ENCODE measurements at places on chromosomes 13 and 19.

- no peak for DNase-seq
Measured at GRCh38 chr19:23420824-23421223, 25.6 kb upstream of the ZNF91 start.

DNA sequence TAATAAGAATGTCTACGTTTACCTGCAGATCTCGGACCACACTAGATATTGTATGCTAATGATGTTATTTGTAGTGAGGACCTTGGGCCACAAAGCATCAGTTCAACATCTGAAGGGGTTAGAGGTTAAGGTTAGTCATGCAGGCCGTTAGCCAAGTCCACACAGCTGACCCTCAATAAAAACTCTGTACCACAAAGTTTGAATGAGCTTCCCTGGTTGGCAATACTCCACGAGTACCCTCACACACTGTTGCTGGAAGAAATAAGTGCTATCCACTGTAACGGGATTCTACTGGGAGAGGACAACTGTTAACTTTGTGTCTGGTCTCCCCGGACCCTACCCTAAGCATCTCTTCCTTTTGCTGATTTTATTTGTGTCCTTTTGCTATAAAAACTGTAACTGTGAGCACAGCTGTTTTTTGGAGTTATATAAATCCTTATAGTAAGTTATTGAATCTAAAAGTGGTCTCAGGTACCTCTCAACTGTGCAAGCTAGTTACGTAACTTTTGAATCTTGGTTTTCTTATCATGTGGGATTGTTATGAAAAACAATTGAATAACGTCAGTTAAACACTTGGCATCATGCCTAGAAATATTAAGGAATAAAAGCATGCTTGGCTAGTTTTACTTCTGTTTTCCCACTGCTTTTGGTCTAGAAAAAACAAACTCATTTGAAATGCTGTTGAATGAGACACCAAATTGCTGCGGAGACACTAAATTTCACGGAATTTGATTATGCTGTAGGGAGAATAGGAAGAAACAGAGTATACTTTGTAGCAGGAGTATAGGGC lies 181.5 kb downstream of the DNAJC3 start:
- DNase-seq: no peak

DNA sequence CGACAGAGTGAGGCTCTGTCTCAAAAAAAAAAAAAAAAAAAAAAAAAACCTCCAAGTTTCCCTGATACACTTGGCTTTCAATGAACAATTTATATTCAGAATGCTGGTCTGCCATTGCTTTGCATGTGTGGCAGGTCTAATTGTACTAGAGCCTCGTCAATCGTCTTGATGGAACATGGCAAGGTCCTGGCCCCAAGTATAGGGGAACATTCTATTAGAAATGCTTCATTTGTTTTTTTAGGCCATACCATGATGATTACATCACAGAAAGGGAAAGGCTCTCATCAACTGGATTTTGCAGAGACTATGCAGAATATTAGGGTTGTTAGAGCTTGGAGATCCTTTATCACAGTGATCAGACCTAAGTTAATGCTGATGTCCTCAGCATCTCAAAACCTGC lies 28.0 kb downstream of the SPRY2 start:
- no peak for DNase-seq

DNA sequence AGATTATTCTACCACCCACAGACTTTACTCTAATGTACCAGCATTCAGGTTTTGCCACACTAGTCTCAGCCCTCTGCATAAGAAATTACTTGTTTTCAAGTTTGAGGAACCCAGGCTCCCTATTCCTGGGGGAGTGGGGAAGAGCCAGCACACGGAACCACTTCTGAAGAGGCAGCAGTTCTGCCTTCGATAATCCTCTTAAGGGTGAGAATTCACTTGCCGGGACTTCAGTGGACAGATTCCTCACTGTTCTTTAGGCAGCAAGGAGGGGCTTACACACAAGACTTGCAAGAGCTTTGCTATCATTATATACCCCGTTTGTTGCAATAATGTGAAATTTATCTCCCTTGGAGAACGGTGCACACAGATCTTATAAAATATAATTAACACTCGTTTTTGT lies 133.1 kb downstream of the ABCC4 start:
- no peak for DNase-seq

- DNase-seq: no peak
Measured at GRCh38 chr19:41967054-41967783, 8.1 kb upstream of the RABAC1 start.

- DNase-seq: no peak
Measured at GRCh38 chr19:48628486-48629296, 8.5 kb downstream of the DBP start.
